ENCODE measurements at places on chromosomes 3 and 15. TPM values are rescaled to one million over a fixed set of nuclear protein-coding genes. Genes with fewer than 3 reads are reported as not detected.

Gene POLR2H
- 61.2 TPM for polyA plus RNA-seq

Gene DAZL
- polyA plus RNA-seq, result not detected

Gene ATP10A
- polyA plus RNA-seq, result 2.4 TPM

Gene CCNB2
- polyA plus RNA-seq, result not detected

Gene GPR171
- polyA plus RNA-seq, result 9.3 TPM

GRCh38 chr3:45644063-45644790, 45.0 kb upstream of the SACM1L start:
- no peak for DNase-seq

DNA sequence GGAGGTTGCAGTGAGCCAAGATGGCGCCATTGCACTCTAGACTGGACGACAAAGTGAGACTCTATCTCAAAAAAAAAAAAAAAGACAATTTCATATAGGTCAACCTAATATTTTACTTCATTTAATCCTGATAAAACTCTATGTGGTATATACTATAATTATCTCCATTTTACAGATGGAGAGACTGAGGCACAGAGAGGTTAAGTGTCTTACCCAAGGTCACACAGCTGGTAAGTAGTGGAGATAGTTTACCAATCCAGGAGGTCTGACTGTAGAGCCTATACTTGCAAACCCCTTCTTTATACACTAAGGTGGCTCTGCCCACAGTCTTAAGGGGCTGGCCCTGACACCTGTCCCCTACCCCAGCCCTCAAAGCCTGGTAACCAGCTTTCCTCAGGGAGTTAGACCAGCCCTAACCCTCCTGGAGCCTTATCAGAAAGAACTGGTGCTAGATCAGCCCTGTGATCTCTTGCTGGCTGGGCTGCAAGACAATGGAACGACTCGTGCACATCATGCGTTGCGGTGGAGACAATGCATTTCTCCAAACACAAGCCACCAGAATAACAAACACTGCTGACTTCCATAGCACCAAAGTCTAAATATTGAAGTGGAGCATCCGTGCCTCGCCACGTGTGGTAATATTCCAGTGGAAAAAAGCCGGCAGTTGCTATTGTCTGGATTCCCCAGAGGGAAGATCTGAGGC, 60.0 kb upstream of the SMAD3 start:
- DNase-seq, result no peak

DNA sequence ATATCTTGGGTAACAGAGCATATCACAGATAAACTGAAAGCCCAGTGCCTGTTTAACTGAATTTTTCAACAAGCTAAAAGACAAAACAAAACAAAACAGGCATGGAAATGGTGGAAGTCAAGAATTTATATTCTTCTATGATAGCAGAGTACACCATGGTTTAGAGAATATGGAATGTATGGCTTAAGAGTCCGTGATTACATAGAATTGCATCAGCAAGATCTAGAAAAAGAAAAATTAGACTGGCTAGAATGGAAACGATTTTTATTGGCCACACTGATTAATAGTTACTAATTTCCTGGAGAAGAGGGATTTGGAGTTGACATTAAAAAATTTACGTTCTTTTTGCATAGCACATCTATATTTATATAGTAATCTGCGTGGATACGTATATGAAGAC, 435.2 kb upstream of the DPPA4 start:
- DNase-seq, result no peak

Data from immature natural killer cell (primary cell).